ENCODE measurements at places on chromosomes 12 and 14.
A peak's percentile ranks its signal among the peaks of the same experiment; 100 is the strongest.

- no peak for DNase-seq
Observed at GRCh38 chr12:42190376-42190775, 45.7 kb upstream of the GXYLT1 start.

- peak; percentile 23 for DNase-seq
Observed at GRCh38 chr14:33307691-33308251, 369.1 kb downstream of the NPAS3 start.

DNA sequence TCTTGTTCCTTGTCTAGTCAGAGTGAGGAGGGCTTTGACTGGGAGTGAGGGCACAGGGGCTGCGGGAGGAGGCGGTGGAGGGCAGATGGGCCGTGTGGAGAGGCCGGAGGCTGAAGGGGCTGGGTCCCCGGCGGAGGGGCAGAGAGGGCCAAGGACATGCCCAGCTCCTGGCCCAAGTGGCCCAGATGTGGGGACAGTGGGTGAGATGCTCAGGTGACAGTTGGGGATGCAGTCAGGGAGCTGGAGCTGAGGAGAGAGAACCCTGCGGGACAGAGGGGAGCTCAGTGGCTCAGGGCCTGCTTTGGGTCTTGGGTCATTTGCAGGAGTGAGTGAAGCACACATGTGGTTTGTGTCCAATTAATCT, 26.5 kb upstream of the PLD4 start:
- DNase-seq, result no peak

- no peak for DNase-seq
Observed at GRCh38 chr12:113270709-113271009, 49.4 kb downstream of the TPCN1 start.

DNA sequence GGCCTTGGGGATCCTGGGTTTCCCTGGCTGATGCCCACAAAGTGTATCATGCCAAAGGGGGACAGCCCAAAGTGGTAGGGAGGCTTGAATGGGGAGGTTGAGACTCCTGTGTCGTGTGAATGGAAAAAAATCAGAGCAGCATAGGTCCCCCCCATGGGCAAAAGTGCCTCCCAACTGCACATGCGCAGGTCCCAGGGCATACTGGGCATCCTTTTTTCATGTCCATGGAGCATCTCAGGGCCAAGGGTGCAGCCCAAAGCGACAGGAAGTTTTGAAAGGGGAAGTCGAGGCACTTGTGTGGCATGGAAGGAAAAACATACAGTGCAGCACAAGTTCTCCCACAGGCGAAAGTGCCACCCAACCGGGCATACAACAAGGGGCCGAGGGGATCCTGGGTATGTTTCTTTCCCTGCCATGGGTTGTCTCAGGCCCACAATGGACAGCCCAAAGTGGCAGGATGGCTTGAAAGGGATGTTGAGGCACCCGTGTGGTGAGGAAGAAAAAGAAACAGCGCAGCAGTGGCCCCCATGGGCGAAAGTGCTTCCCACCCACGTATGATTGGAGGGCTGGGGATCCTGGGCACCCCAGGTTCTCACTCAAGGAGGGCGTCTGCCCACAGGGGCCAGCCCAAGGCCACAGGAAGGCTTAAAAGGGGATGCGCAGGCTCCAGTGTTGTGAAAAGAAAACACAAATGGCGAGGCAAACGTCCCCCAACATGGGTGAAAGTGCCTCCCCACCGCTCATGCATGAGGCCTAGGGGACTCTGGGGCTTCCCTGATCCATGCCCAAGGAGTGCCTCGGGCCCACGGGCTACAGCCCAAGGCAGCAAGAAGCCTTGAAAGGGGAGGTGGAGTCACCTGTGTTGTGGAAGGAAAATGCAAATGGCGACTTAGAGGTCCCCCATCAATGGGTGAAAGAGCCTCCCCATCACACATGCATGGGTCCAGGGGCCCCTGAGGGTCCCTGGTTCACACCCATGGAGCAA, 573.7 kb downstream of the ALG10 start:
- no peak for DNase-seq

DNA sequence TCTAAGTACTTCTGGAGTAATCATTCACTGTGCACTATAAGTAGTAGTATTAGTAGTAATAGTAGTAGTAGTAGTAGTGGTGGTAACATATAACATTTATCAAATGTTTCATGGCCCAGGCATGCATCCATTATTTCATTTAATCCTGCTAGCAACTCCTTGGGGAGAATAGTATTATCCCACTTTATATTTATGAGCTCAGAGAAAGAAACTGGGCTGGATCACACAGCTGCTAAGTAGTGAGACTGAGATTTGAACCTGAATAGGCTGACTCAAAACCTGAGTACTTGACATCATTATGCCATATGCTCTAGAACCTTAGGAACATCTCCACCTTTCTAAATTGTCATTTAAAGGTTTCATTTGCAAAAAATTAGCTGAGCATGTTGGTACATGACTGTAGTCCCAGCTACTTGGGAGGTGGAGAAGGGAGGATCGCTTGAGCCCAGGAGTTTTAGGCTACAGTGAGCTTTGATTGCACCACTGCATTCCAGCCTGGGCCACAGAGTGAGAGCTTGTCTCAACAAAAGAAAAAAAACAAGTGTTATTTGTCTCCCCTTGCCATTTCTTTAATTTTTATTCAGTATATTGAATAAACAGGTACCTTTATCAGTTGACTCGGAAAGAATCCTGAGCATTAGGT, 11.4 kb upstream of the NID2 start:
- no peak for DNase-seq

- DNase-seq, result peak; percentile 86
Observed at GRCh38 chr12:27652174-27652763, 44.0 kb upstream of the REP15 start.

DNA sequence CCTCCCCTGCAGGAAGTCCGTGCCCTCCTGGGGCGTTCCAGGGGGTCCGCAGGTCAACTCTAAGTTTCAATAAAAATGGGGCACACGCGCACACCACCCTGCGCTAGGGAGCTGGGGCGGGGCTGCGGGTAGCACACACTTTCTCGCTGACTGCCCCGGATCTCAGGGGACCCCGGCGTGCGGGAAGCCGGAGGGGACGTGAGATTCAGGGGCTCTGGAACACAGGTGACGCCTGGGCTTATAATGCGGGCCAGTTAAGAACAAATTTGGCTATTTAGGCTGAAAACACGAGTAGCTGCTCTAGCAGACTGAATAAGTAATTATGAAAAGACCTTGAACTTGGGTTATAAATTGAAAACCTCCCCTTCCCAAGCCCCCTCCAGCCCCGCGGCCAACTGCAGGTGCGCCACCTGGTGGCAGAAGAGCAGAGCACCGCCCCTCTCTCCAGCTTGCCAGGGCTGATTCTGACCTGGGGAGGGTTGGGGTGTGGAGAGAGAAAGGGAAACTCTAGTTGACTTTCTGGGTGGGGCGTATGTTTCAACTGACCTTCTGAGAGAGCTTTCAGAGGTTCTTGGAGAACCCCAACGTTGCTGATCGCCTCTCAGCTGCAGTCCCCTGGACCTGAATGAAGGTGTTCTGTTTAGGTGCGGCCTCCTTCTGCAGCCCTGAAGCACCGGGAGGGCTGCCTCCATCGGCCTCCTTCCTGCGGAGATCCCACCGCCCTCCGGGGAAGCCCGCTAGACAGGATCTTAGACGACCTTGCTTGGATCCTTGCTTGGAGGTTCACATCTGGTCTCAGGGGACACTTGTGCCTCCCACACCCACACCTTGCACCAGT, 118.4 kb upstream of the EVL start:
- no peak for DNase-seq

DNA sequence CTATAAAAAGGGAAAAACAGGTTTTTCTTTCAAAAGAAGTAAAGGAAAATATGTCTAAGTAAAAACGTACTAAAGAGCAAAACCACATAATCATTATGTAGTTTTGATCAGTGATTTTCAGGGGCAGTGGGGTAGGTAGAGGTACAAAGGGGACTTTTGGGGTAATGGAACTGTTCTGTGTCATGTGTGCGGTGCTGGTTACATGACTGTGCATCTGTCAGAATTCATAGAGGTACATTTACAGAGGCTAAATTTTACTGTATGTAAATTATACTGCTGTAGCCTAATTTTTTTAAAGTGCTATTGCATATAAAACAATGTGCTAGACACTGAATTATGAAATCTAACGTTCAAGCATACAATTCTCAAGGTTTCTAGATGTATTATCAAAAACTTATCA, 2.0 kb downstream of the ESR2 start:
- DNase-seq, result no peak

GRCh38 chr14:102374264-102374663, 11.5 kb downstream of the TECPR2 start:
- no peak for DNase-seq

DNA sequence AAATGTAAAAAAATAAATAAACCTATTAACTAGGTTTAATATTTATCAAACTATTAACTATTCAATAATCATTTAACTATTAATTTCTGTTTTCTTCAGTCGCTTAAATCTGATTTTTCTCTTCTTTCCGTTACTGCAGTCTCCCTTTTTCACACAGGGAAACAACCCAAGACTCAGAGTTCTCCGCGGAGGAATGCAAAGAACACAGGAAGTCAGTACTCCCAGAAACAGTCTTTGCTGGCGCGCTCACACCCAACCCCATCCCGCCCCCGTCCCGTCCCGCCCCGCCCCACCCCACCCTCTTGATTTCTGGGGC, 351 bp upstream of the METTL17 start:
- DNase-seq, result no peak

DNA sequence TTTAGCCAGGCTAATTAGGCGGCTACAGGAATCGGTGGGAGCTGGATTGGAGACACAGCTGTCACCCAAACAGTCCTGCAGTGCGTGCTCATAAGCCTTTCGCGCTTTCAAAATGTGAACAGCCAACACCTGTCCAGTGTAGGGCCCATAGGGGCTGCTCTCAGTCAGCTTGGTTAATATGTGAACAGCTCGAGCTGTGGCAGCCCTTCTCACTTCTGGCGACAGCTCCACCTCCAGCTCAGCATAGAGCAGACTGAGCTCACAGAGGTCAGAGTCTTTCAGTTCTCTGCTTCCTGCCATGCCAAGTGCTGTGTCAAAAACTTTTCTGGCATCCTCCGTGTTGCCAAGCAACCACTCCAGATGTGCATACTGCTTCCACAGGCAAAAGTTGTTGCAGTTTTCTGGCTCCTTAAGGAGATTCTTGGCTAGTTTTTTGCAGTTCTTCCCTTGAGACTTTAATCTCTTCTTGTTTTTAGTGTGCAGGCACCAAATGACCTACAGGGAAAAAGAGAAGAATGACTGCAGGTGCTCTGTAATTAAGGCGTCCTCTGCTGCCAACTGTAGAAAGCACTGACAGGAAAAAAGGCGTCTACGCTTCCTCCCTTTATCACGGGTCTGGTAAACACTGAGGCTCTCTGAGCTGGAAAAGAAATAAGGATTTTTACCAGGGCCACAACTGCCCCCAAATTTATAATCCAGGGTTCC, 32.5 kb downstream of the PSMC1 start:
- DNase-seq, result no peak

GRCh38 chr12:42987216-42987650, 397.7 kb upstream of the PRICKLE1 start:
- DNase-seq, result no peak

GRCh38 chr12:131734336-131735152, 23.7 kb downstream of the SFSWAP start:
- DNase-seq, result no peak

DNA sequence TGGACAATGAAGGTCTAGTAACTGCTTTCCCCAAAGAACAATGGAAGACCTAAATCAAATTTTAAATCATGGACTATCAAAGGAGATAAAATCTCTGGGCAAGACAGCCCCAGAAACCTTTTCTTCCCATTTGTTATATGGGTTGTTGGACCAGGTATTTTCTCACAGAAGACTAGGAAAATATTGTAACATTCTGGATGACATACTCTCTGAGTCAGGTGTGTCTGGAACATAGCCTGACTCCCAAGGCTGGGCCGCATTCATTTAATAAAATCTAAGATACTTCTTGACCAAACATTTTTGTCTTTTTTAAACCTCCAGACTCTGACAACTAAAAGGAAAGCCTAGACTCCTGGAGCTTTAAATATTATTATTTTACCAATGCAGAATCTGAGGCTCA, 87.9 kb downstream of the ATP23 start:
- no peak for DNase-seq

DNA sequence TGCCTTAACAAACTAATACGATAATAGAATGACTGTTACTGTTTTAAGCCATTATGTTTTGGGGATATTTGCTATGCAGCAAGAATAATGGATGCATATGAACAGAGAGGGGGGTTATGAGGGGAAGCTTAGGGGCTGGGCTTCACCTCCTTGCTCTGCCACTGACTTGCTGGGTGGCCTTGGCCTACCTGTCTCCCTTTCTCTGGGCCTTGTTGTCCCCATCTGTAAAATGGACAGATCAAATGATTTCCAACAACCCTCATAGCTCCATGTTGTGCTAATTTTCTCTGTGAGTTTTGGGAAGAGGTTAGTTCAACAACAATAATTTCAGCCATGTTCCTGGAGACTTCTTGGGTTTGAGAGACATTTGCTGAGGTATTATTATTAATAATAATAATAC, 119.6 kb downstream of the VRK1 start:
- DNase-seq, result no peak

DNA sequence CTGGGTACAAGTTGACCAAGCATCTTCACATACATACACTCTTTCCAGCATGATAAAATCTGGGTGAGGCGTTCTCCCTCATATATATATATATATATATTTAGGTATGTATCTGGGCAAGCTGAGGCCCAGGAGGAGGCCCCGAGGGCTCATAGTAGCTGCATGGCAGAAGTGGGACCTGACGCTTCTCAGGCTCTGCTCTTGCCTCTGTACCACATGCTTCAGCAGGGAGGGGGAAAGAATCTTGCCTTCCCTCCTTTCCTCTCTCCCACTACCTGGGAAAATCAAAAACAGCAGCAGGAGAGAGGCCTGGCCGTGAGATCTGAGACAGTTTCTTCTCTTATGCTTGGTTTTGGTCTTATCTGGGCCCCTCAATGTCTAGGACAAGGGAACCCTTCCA, 9.2 kb downstream of the PPP1R1A start:
- no peak for DNase-seq

DNA sequence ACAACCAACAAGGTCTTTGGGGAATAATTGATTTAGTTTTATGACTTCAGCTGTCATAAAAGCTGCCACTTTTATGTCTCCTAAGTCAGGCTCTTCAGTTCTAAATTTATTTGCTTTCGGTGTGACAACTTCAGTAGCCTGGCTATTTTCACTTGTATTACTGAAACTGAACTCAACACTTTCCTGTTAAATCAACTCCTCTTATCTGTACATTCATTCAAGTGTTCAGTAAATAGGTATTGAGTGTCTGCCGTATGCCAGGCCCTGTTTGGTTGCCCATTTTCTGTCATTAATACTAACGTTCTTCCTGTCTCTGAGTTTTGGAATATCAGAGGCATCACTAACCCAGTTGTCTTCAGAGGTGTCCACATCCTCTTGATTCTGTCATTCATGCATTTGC, 7.5 kb downstream of the UTP20 start:
- no peak for DNase-seq

- no peak for DNase-seq
Observed at GRCh38 chr14:95132760-95133159, 24.6 kb downstream of the DICER1 start.
